ENCODE measurements at places on chromosomes 5 and 9.

DNA sequence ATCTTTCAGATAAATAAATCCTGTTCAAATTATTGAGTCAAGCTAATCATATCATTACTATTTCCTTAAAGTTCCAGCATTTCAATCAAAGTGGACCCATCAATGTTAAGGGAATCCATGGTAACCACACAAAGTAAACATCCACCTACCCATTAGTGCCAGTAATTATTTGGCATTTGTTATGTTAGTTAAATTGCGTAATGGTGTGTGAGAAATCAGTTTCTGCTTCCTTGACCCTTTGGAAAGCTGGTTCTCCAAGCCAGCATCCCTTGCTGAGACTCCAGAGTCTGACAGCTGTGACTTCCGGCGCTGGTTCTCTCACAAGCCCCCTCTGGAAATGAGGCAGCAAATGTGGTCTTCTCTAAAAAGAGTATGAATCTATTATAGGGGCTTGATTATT lies 308.6 kb upstream of the EFNA5 start:
- DNase-seq = no peak

DNA sequence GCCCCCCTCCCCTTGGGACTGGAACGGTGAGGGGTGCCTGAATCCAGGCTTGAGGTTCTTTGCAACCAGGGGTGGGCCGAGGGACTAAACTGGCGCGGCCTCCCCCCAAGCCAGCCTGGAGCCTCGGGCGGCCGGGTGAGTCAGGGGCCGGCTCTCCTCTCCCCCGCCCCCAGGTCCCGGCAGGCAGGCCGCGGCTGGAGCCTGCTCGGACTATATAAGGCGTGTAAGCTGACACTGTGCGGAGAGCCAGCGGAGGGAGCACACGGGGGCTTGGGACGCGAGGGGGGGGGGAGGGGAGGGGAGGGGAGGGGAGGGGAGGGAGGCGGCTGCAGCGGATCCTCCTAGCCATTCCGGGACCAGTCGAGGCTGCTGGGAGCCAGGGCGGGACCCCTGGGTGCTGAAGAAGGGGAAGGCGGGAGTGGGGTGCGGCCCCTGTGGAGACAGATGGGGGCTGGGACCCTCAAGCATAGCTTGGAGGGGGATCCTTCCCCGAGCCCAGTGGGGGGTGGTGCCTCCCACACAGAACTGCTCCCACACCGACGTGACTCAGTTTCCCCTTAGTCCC lies 595 bp downstream of the PDLIM7 start:
- DNase-seq = peak; percentile 91

DNA sequence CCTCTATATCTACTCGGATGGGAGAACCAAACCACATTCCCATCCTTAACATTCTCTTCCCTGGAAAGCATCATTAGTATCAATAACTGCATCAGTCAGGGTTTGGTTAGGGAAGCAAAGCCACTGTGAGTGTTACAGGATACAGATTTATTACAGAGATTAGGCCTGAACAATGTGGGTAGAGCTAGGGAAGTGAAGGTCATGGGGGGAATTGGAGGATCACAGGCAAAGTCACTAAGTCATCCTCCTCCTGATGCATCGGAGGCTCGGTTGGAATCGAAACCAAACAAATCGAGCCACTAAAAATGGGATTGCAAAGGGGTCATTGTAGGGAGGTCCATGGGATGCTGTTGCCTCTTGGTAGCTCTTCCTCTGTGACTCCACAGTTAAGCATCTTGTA lies 61.8 kb upstream of the ZBTB43 start:
- no peak for DNase-seq

- DNase-seq = no peak
Observed at GRCh38 chr5:105953616-105954015, 1717.1 kb downstream of the EFNA5 start.

DNA sequence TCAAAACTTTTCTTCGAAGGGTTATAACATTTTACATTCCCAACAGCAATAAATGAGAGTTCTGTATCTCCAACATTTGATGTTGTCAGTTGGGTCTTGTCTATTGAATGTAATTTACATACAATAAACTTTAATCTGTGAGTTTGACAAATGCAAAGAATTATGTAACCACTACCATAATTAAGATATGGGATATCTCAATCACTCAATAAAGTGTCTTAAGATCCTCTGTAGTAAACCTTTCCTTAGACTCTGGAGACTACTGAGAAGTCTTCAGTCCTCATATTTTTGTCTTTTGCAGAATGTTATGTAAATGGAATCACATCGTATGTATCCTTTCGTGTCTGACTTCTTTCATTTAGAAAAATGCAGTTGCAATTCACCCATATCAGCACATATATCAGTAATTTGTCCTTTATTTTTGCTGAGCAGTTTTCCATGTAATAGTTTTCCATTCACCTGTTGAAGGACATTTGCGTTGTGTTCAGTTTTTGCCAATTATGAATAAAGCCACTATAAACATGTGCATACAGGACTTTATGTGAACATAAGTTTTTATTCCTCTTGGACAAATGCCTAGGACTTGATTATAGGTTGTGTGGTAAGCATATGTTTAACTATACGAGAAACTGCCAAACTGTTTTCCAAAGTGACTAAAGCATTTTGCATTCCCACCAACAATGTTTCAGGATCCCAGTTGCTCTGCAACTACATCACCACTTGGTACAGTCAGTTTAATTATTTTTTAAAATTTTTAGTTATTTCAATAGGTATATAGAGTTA lies 784.6 kb upstream of the ZNF608 start:
- no peak for DNase-seq

DNA sequence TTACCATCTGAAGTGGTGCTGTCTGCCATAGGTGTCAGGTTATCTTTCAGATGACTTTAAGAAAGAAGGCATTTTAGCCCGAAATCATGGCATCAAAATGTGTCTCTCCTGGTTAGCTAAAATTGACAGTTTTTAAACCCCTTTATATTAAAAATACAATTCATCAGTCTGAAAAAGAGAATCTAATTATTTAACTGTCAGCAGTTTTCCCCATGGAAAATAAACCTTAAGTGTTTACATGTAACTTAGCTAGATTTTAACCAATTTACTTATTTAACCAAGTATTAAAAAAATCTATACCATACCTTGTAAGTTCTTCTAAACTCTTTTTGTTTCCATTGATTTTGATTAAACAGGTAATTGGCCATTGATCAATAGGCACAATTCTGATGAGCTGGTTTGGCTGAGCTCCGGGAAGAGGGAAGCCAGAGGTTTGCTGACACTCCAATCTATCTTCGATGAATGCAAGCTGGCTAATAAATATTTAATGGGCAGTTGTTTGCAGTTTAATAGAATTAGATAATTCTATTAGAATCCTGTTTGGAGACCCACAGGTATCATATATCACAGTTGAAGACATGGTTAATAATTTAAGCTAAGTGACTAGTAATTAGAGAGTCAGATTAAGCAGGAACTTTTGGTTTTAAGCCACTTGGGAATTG lies 114.0 kb downstream of the MAT2B start:
- no peak for DNase-seq

- no peak for DNase-seq
Observed at GRCh38 chr5:80105698-80106439, 70.7 kb downstream of the THBS4 start.

GRCh38 chr9:108060175-108060574 lies 570.6 kb upstream of the KLF4 start:
- no peak for DNase-seq

- DNase-seq = peak; percentile 49
Observed at GRCh38 chr5:120678279-120678678, 214.2 kb downstream of the PRR16 start.

- no peak for DNase-seq
Observed at GRCh38 chr9:121662359-121662758, 10.9 kb downstream of the DAB2IP start.

DNA sequence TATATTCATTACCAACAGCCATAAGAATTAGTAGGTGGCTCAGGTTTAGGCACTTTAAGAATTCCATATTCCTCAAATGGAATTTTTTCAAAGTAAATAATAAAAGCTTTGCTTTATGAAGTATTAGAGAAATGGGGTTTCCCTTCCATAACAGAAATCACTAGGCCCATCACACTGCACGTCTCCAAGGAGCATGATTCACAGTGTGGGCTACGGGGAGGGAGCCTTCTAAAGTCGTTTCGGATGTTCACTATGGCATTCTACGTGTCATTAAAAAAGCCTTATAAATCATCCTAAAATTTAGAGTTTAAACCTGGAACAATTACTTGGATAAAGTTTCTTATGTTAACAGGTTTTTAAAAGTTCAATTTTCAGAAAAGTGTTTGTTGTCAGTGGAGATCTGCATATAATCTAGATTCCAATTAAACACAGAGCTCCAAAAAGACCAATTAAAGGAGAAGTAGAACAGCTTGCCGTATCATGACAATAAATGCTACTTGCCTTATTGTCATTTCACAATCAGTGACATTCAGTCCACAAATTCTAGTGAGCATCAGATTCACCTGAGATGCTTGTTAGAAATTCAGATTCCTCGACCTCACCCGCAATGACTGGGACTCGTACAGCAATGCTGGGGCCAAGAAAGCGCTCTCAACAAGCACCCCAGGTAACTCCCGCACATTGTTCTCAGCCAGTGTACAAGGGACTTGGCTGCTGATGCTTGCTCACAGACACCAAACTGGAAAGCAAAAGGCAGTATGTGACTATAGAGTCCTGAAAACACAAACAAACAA lies 115.7 kb downstream of the NFIB start:
- DNase-seq = no peak

Measured in brain microvascular endothelial cell (primary cell).